ENCODE measurements at places on chromosomes 16 and 17.

DNA sequence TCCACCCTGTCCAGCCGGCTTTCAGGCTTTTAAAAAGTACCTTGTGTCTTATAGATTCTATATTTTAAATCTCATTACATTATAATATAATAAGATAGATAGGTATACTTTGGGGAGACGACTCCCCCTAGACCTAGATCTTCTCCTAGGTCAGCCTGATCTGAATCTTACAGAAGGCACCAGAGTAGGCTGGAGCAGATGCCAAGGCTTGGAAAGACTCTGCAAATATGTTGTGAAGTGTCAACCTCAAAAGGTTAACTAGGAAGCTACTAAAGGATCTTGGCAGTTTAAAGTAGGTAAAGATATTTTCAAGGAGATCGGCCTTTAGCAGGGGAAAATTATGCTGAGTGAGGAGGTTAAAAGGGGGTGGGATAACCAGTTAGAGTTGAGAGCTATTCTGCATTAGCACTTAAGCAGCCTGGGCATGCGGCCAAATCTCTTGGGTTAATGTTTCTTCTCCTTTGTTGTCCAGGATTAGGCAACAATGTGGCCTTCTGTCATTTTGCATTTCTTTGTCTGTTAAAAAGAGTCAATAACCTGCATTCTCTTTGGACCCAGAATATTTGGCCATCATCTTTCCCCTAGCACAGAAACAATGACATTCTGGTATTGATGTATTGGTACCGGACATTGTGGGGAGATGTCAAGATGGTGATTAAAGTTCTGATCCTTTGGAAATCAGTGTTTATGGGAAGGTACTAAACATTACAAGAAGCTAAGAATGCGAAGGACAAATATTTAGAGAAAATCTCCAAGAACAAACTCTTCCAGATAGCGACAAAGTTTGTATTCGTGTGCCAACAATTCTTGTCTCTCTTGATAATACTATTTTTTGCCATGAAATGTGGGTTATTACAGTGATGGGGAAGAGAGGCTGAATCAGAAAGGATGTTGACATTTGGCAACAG lies 51.2 kb upstream of the DHX40 start:
- peak; percentile 76 for DNase-seq

DNA sequence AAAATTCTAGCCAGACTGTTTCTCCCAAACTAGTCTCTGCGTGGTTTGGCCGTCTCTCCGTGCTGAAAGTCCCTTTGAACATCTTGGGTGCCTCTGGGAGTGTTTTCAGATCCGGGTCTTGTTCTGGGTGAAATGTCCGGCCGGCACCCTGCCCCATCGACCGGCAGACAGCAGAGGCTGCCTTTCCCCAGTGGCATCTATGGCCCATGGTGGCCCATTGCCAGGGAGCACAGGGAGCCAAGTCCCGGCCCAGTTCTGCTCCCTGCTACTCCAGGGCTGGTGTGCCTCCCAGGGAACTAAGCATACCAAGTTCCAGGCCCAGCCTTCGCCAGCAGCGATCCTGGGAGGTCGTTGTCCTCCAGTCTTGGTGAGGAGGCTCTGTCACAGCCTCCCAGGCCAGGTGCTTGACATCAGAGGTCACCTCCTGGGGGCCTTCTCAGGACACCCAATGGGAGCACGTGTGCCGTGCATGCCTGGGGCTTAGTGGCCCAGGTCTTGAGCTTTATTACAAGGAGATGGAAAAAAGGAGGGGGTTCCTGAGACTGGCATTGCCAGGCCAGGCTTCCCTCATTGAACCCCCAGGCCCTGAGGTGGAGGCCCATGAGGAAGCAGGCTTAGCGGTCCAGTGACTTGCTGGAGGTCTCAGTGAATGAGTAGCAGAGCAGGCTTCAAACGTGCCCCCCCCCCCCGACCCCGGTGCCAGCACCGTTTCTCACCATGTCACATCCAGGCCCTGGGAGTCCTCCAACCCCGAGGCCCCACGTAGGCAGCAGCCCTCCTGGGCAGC lies 54.0 kb downstream of the PGS1 start:
- DNase-seq: no peak

- no peak for DNase-seq
These were observed 15.6 kb upstream of the DDX19A start for GRCh38 chr16:70331091-70331490.

- no peak for DNase-seq
These were observed 54.2 kb upstream of the ATP2A3 start for GRCh38 chr17:4018446-4018845.

- DNase-seq: no peak
These were observed 12.4 kb downstream of the CSF3 start for GRCh38 chr17:40027614-40028012.

GRCh38 chr16:4373909-4374742 lies 2.5 kb downstream of the VASN start:
- peak; percentile 97 for DNase-seq

GRCh38 chr17:54111576-54111975 lies 288.8 kb downstream of the KIF2B start:
- no peak for DNase-seq

- DNase-seq: no peak
These were observed 19.7 kb downstream of the ST6GALNAC2 start for GRCh38 chr17:76565728-76566612.

GRCh38 chr16:972316-973002 lies 1.7 kb upstream of the LMF1 start:
- no peak for DNase-seq

DNA sequence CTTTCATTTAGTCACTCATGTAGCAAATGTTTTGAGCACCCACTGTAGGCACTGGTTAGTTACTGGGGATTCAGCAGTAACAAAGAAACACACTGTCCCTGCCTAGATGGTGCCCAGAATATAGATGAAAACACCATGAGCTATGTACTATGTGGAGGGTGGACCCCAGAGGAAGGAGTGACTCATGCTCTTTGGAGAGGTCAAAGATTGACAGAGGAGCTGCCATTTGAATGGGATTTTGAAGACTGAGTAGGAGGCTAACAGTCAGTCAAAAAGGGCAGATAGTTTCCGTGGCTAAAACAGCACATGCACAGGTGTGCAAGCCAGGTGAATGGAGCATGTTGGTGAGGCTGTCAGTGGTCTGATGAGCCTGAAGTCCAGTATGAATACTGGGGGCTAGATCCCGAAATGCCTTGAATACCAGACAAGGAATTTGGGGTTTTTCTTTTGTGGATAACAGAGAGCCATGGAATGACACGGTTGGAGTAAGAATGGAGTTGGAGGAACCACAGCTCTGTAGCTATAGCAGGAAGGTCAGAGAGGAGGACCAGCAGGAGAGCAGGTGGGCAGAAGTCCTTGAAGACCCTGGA lies 6.1 kb downstream of the IL21R start:
- DNase-seq: peak; percentile 13

GRCh38 chr16:9950658-9951057 lies 231.6 kb downstream of the GRIN2A start:
- peak; percentile 25 for DNase-seq

DNA sequence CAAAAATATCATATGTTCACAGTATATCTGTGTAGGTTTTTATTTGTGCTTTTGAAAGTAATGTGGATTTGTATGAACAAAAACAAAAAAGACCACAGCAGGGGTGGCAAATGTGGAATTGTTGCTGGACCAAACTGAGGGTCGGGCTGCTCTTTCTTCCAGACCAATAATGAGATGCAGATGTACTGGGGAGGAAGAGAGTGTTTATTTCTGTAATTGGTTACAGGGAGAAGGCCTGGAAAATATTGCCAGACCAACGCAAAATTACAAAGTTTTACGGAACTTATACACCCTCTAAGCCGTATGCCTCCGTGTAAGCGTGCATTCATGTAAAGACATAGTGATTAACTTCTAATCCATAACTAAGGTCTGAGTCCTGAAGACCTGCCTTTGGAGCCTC lies 353.9 kb upstream of the C16orf82 start:
- DNase-seq: peak; percentile 4

GRCh38 chr17:8732406-8733085 lies 12.1 kb downstream of the CCDC42 start:
- peak; percentile 14 for DNase-seq

DNA sequence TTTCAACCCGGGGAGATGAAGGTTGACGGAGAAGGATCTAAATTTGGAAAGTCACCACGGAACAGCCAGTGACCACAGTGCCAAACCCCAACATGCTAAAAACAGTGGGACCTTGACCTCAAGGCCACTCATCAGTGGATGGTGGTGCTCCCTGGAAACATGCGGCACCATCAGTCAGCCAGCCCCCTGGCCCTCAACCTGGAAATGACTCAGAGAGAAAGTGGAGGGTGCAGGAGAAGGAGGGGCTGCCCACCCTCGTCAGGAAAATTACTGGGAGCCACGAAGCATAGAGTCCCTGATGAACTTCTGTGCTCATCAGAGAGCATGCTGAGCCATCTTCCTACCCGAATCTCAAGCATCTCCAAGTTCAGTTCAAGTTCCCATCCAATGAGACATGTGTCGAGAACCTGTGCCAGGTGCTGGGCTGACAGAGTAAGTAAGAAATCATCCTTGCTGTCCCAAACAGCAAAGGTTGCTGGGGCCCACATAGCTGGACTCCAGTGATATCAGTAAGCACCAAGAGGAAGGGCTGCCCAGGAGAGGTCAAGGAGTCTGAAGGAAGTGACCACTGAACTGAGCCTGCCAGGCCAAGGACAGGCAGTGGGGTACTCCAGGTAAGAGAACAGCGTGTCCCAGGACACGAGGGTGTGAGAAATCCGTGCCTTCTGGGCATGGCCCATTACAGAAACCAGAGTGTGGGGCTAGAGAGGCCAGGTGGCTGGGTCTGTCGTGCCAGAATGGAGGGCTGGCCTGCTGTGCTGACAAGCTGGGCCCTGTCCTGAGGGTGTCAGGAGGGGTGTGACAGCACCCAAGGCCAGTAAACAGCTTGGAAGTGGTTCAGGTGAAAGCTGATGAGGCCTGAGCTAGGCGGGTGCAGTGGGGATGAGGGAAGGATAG lies 5.2 kb downstream of the PECAM1 start:
- DNase-seq: peak; percentile 82

DNA sequence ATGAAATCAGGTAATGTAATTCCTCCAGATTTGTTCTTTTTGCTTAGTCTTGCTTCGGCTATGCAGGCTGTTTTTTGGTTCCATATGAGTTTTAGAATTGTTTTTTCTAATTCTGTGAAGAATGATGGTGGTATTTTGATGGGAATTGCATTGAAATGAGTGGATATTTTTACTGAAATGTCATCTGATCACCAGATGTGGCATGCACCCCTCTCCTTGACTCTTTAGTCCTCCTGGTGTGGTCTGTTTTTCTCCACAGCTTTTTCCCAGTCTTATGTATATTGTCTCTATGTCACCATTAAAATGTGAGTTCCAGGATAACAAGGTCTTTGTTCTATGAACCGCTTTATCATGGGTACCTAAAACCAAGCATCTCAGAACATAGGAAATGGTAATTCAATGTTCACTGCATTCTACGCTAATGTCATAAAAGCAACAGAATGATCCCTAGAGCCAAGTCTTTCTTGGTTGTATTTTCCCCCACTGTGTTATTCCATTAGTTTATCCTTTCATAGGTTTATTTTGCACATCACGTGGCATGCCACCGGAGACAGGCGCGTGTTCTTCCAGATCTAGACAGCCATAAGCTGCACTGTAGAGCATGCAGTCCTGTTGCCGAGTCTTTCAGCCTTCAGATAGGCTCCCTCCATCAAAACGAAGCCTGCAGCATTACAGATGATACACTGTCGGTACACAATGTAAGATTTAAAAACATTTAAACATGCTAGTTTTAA lies 172.5 kb downstream of the RPTOR start:
- peak; percentile 64 for DNase-seq

GRCh38 chr17:8060274-8060673 lies 21.4 kb downstream of the ALOX15B start:
- peak; percentile 63 for DNase-seq

DNA sequence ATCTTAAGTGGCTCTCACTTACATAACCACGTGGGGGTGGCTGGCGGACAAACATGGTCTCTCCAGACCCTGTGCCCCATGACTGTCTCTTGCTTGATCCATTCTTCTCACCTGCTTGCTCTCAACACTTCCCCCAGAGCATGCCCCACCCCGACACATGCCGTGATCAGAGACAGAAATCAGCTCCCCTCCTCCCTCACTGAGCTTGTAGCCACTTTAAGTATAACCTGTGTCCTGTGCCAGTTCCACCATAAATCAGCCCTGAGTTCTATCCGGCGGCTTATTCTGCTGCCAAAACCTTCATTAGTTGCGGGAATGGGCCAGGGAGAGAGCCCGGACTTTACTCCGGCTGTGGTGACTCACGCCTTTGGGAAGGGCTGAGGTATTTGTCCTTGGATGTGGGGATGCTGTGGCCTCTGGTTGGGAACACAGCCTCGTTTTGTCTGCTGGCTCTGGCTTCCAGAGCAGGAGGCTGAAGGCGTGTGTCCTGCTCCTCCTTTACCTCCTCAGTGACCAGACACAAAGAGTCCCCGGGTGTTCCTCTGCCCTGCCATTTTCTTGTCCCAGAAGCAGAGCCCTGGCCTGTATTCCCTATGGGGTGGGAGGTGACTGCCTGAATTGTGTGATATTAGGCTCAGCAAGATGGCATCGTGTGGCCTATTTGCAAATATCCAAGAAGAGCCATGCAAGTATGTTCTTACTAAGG lies 21.1 kb downstream of the ANKRD40 start:
- DNase-seq: peak; percentile 89

DNA sequence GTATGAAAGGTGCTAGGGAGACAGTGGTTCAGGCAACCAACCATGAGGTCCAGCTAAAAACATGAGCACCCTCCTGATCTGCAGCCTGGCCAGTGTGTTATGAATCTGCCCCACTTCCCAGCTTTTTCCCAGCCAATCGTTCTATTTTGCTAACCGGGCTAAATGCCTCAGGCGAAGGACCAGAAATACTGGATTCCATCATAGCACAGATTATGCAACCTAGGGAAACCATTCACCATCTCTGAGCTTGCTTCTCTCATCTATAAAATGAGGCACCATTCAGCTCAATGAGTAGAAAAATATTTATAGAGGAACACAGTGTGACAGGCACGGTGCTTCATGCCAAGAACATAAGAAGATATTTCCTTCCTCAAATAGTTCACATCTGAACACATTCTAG lies 45.2 kb upstream of the NUDT7 start:
- no peak for DNase-seq

DNA sequence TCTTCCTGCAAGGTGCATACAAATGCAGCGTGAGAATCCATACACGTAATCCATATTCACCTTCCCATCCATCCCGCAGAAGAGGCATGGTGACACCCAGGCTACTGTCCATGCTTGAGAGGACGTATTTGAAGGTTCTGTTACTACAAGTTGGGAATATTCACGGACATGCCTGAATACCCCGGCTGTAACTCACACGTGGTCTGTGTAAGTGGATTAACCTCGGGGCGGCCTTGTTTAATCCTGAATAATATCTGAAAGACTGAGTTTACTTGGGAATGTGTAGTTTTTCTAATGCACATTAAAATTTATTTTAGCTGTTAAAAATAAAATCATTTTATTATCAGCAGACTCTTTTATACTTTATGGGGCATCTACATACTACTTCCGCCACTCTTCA lies 13.1 kb downstream of the CPSF4L start:
- no peak for DNase-seq

GRCh38 chr16:11405331-11406176 lies 60.3 kb downstream of the RMI2 start:
- no peak for DNase-seq

- no peak for DNase-seq
These were observed 98.2 kb upstream of the DHX40 start for GRCh38 chr17:59466946-59467801.

Data from fibroblast of skin of right quadriceps (primary cell).